ENCODE measurements at places on chromosomes 6 and 20.

- DNase-seq: no peak
Observed at GRCh38 chr6:134654751-134655150, 295.1 kb downstream of the ALDH8A1 start.

GRCh38 chr6:30263734-30264133, 50.5 kb upstream of the TRIM26 start:
- no peak for DNase-seq

GRCh38 chr6:46377209-46377608, 114.0 kb downstream of the RCAN2 start:
- DNase-seq: no peak

DNA sequence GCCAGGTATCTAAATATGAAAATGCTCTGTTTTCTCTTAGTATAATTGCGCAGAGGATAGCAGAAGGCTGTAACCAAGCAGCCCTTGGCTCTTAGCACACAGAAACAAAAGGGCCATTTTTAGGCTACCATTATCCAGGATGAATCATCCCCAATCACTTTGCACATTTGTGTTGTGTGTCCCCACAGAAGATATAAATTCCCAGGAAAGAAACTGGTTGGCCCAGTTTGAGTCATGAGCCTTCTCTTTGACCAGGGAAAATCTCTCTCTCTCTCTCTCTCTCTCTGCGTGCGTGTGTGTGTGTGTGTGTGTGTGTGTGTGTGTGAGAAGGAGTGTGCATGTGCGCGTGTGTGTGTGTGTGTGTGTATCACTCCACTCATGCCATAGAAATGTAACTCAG, 178.5 kb downstream of the FRK start:
- DNase-seq: no peak

DNA sequence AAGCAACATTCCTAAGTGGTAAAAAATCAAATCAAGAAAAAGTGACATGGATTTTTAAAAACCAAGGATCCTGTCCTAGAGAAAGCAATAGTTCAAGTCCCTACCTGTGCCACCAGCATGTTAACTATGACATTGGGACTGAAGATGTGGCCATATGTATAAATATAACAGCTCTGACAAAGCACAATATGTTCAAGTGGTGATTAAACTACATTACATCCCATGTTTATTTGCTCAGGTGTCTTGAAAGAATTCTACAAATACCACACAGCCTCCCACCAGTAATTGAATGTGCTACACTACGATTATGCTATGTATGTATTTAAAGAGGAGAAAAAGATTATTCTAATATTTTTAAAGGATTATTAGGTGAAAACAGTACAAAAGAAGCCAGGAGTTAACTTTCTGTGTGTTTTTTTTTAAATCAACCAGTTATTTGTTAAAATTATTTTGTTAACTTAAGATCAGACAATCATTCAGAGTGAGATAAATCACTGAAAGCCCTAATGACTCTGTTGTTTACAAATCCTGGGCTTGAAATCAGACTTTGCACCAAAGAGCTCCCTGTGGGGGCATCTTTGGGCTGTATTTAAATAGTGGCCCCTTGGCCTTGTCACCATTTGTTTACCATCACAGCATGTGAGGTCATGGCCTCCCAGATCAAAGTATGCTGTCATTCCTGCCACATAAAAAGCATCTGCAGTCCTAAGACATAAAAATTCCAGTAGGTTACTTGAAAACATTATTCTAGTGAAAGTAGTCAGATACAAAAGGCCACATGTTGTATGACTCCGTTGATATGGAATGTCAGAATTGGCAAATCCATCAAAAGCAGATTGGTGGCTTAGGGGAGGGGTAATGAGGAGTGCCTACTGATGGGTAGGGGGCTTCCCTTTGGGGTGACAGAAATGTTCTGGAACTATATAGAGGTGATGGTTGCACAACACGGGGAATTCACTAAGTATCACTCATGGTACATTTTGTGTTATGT, 17.1 kb downstream of the TTLL2 start:
- DNase-seq: no peak

DNA sequence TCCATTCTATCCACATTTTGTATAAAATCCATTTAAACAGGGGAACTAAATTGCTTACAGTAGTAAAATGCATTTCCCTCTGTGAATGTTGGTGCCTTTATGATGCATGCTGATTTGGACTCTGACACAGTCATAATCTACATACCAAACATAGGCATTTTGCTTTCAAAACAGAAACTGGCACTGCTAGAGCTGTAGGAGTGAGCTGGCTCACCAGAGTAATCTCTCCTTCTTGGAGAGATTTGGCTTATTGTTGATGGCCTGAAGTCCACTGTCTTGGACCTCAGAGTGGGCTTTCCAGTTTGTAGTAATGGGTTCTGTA, 363.2 kb upstream of the FLRT3 start:
- no peak for DNase-seq

GRCh38 chr6:119447921-119448320, 98.4 kb upstream of the MAN1A1 start:
- no peak for DNase-seq

DNA sequence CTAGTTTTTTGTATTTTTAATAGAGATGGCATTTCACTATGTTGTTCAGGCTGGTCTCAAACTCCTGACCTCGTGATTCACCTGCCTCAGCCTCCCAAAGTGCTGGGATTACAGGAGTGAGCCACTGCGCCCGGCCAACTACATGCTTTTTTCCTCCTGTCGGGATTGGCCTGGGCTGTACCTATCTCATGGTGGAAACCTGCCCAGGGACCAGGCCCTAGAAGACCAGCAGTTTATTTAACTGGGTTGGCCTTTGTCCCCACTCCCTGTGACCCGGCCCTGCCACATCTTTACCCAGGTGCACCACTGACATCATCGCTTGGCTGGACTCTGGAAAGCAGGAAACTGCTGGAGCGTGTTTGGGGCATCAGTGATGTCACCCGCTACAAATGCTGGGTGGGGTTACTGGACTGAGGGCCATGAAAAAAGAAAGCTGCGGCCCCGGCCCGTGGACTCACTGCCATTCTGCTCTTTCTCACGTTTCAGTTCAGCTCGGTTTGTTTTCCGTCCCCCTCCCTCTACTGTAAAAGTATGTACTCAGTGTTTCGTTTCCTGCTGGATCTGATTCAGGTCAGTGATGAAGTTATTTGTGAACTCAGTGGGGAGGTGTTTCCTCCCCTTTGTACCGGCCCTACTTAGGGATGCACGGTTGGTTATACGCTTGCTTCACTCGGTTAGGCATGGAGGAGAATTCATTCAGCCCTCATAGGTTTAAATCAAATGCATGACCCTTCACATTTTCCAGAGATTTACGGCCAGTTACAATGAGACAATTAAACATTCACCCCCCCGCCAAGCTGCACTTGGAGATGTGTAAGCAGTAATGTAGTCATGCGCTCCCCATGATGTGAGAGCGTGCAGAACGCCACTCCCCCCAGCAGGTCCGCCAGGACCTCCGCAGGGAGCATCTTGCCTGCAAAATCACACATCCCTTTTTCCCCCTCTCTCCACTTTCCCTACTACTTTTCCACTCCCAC, 179.3 kb downstream of the MTHFD1L start:
- no peak for DNase-seq

GRCh38 chr6:72702421-72702820, 80.6 kb downstream of the KCNQ5 start:
- DNase-seq: no peak

DNA sequence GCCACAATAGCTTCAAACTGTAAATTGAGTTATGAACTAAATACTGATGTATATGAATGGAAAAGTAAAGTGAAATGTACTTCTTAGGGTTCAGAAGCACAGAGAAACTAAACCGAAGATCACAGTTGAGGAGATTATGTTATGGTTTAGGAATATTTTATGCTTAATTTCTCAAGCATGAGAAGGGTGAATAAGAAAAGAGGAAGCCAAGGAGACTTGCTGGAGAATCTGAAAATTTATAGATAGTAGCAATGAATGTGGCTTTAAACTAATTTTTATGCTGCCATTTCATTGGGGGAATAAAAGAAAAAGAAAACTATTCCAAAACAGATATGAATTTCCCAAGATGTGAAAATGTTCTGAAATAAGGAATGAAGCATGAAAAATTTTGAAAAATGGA, 5.6 kb downstream of the ANKS1A start:
- DNase-seq: no peak

GRCh38 chr6:169779092-169779815, 27.8 kb downstream of the ERMARD start:
- DNase-seq: no peak

Data from iPS DF 19.7 (cell line).